ENCODE measurements at places on chromosomes 3 and 15. TPM values are rescaled to one million over a fixed set of nuclear protein-coding genes. Genes with fewer than 3 reads are reported as not detected.

GRCh38 chr15:48718646-48719045, 73.1 kb upstream of the FBN1 start:
- DNase-seq, result no peak

GRCh38 chr15:74156678-74157411, 16.7 kb upstream of the ISLR start:
- DNase-seq, result no peak

The KNG1 gene
- 0.21 TPM for total RNA-seq

GRCh38 chr3:12557473-12558100, 700 bp downstream of the MKRN2 start:
- no peak for DNase-seq
